Activated T-helper 1 cell treated with anti-CD3 and anti-CD28 coated beads, Interleukin-12 subunit alpha, Interleukin-12 subunit beta, Interleukin-2, Interleukin-4 antibody, amounts not matched to agents 30 ng/mL and 10 ng/mL and 1 ng/mL, durations not matched to agents 14 hours and 24 hours and 36 hours (primary cell): ENCODE measurements at places on chromosomes 13 and 19. TPM values are rescaled to one million over a fixed set of nuclear protein-coding genes. Genes with fewer than 3 reads are reported as not detected.

DNA sequence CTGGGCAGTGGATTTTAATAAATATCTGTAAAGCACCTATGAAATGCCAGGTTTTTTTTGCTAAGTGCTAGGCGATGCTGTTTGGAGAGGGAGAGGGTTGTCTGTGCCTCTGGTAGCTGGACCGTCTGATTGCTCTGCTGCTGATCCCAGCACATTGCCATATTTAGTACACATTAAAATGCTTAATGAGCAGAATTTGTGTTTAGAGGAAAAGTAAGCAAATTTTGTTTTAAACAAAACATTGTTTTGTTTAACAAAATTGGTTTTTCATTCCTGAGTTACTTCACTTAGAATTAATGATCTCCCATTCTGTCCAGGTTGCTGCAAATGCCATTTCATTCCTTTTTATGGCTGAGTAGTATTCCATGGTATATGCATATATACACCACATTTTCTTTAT, 85.2 kb downstream of the LMO7 start:
- no peak for DNase-seq

GRCh38 chr13:33639626-33640080, 178.3 kb upstream of the RFC3 start:
- no peak for DNase-seq

Gene KANK3
- total RNA-seq: 0.86 and 1.4 TPM in 2 replicates

Gene CLEC11A
- total RNA-seq: 0.75 and 0.83 TPM in 2 replicates
